HS-5 (cell line): ENCODE measurements at places on chromosomes 3 and 15.

DNA sequence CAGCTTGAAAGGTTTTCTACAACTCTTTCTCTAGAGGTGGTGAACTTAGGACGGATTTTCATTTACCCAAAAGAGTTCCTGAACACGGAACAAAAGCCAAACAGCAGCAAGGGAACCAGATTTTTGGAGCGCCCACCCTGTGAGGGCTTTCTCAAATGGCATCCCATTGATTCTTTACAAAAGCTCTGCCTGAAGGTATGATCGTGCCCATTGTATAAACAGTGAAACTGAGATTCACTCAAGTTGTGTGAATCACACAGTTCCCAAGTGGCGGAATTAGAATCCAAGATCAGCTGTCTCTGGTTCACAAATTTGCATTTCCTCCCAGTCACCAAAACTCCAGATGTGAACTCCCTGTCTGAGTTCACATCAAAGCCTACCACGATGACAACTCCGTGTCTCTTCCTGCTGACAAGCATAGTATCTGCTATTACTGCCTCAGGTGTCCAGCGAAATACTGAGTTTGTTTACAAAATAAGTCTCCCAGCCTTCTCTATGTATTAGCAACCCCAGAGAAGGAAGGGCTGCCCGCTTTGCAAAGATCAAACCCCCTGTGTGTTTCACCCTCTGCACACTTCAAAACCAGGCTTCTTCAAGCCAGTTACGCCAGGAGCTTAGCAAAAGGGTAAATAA lies 235.9 kb upstream of the ST8SIA2 start:
- DNase-seq = no peak

GRCh38 chr3:195907934-195908693 lies at the start of gene TNK2:
Gene TNK2, minus strand, starts transcription at chr3:195908551. Its CDS starts 19,963 bp downstream, at chr3:195888588.
- no peak for DNase-seq

GRCh38 chr3:152375546-152375945 lies 106.8 kb downstream of the MBNL1 start:
- no peak for DNase-seq

- no peak for DNase-seq
These were observed 598.4 kb downstream of the FGF12 start for GRCh38 chr3:192128922-192129321.

GRCh38 chr3:123105201-123106189 lies 38.7 kb downstream of the PDIA5 start:
- no peak for DNase-seq
